ENCODE measurements at places on chromosomes 6 and 20.

GRCh38 chr20:36786246-36786645, 12.7 kb upstream of the DSN1 start:
- no peak for DNase-seq

DNA sequence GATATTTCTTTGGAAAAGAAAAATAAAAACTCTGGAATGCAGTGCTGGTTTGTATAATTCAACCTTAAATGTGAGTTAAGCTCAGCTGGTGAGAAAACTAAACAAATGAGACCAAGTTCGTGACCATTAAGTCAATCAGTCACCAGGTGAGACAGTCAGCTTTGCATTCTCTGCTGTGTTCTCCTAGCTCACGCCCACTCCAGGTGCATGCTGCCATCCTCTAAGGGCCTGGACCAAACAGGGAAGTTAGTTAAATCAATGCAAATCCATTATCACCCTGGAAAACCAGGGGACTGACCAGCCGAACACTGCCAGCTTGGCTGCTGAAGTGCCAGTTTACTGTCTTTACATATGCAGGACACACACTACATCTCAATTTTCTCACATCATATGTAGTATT, 7.2 kb downstream of the TPBG start:
- no peak for DNase-seq

DNA sequence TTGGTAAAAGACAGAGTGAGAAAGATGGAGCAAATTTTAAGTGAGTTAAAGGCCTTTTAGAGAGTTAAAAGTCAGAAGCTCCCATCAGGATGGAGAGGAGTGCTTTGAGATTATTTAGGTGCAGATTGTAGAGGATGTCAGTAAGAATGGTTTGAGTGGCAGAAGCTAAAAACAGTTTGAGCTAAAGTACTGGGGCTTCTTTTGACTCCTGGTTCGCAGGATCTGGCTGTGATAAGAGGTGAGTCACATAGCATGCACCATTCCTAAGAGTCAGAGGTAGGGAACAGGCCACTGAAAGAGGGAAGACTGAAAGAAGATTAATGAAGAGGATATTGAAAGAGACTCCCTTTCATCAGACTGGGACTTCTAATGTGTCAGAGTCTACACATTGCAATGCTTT, 1047.9 kb upstream of the MAP3K7 start:
- DNase-seq: no peak

GRCh38 chr6:51753635-51754034, 333.8 kb downstream of the PKHD1 start:
- DNase-seq: peak; percentile 16

DNA sequence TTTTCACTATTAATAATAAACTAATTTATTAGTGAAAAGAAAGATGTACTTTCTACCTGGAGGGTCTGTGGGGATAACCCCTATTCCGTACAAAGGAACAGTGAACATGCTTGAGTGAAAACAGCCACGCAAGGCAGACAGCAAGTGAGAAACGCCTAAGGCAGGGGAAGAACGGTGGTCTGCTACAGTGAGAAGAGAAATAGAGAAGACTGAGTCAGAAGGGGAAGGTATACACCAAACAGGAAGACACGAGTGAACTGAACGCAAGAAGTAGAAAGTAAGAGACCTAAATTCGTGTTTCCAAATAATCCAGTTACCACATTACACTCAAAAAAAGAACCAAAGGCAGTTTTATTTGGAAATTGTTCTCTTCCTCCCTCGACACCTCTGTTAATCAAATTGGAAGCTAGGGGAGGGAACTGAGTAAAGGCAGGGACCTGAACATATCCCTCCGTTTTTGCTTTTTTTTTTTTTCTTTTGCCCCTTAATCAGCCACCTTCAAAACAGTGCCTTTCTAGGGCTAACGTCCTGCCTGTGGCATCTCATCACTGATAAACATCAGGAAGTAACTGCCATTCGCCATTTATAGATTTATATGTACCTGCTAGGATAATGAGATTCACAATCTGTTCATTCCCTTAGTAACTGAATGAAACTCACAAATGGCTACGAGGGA, 48.9 kb downstream of the ATXN1 start:
- DNase-seq: peak; percentile 68

DNA sequence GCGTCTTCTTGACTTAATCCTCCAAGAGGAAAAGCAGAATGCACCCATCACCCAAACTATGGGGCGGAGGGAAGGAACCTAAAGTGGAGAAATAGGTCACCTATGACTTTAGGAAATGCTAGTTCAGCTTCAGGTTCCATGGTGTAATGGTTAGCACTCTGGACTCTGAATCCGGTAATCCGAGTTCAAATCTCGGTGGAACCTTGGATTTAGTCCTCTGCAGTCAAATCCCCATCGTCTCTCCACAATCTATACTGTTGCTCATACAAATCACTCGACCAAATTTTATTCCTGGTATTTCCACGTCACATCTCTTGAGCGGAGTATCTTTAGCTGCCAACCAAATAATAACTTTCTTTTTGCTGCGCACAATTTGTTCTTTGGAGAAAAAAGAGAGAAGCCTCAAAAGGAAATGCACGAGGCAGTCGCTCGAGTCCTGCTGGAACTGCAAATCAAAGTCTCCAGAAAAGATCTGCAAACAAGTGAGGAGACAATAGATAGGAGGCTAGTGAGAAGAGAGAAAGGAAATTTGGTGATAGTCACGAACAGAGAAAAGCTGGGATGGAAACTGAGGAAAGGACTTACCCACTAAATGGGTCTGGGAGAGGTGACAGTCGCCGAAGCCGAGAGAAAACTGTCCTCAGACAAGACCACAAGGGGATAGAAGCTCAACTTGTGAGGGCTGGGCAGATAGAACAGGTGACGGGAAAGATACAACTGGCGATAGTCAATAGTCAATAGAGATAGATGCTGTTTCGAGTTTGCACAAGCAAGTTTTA, 16.6 kb downstream of the POM121L2 start:
- DNase-seq: no peak

DNA sequence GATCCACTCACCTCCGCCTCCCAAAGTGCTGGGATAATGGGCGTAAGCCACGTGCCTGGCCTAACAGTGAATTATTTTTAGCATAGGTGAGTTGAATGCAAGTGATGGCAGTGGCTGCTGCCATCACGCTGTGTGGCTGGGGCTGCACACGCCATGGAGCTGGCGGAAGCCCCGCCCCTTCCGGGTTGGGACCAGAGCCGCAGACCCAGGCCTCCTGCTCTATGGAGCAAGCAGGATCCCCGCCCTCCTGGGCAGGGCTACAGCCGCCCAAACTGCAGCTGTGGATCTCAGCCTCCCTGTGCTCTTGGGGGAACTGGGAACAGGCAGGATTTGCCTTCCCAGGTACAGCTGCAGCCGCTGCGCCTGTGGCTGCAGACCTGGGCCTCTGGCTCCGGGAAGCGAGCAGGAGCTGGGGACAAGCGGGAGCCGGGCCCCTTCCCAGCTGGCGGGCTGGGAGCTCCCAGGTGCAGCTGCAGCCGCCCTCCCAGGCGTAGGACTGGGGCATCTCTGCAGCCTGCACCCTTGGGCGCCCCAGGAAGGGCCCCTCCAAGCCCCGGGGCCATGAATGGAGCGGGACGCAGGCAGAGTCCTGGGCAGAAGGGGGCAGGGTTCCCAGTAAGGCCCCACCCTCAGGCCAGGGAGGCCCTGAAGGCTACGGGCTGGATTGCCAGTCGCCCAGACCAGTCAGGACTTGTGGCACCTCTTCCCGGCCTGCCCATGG, 30.9 kb upstream of the SLA2 start:
- no peak for DNase-seq

- DNase-seq: no peak
Observed at GRCh38 chr6:19311786-19312185, 525.4 kb upstream of the ID4 start.

DNA sequence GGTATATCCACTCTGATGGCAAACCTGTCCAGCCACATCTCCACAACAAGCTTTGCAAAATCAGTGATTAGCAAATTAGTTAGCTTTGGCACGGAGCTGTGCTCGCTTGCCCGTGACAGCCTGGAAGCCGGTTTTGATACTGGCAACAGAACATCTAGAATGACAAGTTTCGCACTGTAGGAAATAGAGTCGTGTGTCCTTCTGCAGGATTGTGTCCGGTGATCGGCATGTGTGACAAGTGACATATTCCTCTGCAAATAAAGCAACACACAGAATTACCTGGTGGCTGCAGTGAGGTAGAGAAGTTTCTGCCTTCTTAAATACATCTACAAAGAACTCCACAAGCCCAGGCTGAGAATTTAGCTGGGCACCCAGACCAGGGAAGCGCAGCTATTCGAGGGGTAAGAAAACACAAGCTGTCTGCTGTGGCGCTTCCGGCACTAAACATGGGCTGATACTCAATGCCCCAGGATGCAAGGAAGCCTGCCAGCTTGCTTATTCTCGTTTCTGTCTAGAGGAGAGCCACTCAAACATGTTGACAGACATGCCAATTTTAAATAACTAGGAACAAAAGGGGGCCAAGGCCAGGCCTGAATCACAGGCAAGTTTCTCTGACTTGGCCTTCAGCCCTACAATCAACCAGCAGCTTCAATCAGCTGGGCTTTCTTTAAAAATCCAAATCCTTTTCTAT, 22.2 kb downstream of the EIF2S2 start:
- DNase-seq: no peak

DNA sequence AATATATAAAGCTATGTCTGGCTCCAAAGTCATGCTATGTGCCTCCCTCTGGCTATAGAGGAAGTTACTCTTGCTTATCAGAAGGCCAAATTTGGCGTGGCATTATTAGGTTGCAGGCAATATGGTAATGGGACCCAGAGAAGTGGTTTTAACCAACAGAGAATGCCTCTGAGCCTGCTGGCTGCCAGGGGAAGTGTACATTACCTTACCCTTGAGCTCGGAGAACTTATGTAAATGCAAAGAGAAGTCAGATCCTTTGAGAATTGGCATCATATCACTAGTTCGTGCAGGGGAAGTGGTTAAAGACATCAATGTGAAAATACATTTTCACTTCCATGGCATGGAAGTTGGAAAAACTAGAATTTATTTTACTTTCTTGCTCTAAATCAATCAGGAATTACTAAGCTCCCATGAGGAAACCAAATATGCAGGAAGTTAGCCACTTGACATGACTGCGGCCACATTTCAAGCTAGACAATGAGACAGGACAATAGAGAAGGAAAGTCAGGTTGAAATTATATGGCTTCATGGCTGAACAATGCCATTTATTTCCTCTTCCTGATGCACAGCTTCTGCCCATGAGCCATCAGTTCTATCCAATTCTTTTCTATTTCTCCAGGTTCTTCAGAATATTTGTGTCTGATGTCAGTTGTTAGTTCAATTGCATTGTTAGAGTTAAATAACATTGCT, 134.0 kb upstream of the PHACTR1 start:
- no peak for DNase-seq

DNA sequence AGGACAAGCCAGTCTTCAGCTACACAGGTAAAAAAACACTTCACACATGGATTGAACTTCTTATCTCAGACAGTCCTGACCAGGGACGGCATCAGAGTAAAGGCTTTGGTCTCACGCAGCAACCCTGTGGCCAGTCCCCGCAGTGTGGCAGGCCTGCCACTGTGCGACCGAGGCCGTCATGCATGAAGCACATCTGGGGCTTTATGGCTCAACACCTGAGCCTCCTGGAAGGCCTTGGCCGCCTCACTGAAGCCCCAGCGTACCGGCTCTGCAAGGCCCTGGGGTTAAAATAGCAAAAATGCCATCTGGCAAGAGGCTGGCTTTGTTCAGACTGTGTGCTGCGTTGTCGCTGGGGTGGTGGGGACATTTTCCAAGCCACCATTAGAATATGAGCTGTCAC, 32.8 kb downstream of the TBC1D7 start:
- DNase-seq: no peak

DNA sequence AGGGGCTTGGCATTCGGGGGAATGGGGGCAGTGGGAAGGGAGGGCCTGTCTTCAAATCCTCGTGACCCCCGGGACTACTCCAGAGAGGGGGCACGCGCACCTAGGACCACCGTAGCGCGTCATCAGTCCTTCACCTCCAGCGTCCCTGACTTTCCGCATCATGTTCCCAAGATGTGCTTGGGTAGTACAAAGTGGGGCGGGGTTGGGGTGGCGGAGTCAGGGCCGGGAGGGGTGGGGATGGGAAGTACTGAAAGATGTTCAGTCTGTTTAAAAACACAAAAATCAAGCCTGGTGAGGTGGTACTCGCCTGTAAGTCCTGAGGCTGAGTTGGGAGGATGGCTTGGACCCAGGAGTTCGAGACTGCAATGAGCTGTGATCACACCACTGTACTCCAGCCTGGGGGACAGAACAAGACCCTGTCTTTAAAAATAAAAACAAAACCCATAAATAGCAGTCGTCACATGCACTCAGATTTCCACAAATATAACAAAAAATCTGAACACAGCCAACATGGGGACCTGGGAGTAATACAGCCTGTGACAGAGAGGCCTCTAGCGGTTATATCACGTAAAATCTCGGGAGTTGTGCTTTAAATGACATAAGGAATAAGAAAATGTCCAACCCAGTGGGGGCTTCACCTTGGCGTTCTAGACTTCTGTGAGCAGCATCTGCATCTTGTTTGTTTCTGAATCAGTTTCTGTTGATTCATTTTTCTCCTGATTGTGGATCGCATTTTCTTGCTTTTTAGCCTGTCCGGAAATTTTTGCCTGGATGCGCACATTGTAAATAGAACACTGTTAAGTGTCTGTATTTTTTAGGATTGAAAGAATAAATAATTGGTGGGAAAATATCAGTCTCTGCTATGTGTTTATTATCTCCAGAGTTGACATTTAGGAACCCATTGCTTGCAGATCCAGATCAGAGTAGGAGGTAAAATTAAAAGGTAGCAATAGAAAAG, 698 bp upstream of the LRP11 start:
- DNase-seq: peak; percentile 71

- DNase-seq: no peak
Observed at GRCh38 chr6:17035257-17036064, 66.4 kb upstream of the STMND1 start.

DNA sequence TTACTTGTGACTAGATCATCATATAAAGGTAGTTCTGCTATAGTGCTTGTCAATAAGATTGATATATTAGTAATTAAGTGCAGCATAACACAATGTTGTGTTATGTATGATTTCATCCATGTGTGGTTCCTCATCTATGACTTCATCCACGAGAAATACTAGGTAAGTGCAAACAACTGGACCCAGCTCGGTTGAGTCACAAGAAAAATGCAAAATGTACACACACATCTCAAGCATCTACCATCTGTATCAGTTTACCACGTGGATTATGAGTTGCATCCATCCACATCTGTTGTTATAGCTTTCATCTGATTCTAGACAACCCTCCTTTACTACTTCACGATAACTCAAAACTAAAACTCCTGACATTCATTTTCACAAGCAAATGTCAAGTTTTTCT, 517.0 kb upstream of the CITED2 start:
- no peak for DNase-seq

DNA sequence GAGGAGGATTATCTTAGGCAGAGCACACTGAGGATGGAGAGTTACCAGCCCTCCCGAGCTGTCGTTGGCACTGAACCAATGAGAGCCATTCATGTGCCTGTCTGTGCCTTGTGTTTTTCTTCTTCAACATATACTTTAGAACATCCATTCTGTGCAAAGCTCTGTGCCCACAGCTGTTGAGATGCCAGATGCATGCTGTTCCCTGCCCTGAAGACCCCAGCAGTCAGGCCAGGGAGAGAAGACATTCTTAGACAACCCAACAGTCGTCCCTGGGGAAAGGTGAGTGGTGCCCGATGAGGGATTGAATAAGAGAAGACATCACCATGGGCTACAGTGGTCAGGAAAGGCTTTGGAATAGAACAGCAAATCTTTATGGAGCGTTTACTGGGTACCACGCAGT, 114.1 kb downstream of the NRN1 start:
- no peak for DNase-seq
